ENCODE measurements at places on chromosomes 4 and X.

DNA sequence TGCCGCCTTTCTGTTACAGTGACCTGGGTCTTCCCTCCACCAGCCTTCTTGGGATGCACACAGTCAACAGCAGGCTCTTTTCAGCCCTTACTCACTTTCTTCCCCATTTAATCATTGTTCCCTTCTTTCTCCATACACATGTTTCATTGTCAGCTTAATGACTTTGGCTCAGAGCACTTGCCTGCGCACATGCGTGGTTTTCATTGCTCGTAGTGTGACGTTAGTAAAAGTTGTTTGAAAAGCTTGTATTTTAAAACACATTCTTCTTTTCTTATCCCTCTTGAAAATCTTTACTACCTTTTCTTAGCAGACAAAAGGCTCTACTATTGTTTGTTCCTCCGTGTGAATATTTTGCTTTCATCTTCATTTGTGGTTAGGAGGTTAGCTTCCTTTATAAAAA, 19.7 kb upstream of the SCOC start:
- no peak for DNase-seq

DNA sequence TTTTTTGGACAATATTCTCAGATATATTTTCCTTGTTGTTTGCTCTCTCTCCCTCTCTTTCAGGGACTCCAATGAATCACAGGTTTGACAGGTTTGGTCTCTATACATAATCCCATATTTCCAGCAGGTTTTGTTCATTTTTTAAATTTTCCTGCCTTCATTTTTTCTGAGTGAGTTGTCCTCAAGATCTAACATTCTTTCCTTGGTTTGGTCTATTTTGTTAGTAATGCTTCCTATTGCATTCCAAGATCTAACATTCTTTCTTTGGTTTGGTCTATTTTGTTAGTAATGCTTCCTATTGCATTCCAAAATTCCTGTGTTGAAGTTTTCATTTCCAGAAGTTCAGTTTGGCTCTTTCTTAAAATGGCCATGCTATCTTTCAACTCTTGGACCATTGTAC, 45.3 kb upstream of the ZMAT1 start:
- DNase-seq = no peak

- peak; percentile 92 for DNase-seq
These were observed 9.6 kb downstream of the CC2D2A start for GRCh38 chr4:15479089-15479912.

DNA sequence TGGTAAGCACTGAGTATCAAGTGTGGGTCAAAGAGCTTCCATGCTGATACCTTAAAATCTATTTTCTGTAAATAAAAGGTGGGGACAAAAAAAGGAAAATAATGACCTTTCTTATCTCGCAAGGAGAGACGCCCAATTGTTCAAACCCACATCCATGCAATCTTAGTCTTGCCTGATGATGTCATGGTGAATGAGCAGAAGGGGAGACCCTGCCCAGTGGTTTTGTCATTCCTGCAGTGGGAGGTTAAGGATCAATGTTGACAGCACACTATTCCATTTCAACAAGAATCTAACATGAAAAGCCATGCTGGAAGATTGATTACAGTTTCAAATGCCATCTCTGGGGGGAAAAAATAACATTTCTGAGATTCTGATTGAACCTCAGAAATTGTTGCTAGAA, 40.7 kb upstream of the PUDP start:
- no peak for DNase-seq

GRCh38 chrX:128106630-128107029, 54.4 kb upstream of the ACTRT1 start:
- DNase-seq = peak; percentile 75

DNA sequence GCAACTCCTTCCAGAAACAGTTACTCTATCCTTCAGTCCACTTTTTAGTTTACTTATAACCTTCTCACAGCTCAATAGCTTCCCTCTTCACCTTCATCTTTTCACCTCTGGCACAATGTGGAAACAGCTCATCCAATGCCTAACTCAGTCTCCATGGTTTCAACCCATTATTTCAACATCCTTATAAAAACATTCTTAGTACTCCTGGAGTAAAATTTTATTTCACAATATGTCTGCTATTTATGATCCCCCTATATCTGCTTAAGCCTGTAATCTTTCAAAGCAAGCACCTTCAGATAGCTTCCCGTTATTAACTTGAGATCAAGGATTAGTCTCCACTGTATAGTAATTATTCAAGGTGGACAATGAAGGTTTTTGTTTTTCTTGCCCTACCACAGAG, 156.3 kb downstream of the GASK1B start:
- no peak for DNase-seq

DNA sequence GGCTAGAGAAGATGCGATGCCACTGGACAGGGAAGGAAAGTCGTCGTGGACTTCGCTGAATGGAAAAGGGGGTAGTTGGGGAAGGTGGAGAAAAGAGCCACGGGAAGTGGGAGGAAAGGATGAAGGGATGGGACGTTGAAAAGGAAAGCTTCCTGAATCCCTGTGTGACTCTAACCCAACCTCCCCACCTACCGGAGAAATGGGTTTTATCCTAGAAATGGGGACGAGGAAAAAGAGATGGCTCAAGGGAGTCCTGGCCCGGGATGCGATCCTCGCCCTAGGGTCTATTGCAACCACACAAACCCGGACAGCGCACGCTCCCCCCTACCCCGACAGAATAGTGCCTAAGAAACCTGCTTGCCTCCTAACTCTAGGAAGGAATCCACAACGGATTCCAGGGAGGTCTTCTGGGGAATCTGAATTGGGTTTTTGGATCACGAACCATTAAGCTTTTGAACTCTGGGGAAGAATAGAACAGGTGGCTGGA, 738 bp upstream of the TSPAN5 start:
- peak; percentile 57 for DNase-seq

DNA sequence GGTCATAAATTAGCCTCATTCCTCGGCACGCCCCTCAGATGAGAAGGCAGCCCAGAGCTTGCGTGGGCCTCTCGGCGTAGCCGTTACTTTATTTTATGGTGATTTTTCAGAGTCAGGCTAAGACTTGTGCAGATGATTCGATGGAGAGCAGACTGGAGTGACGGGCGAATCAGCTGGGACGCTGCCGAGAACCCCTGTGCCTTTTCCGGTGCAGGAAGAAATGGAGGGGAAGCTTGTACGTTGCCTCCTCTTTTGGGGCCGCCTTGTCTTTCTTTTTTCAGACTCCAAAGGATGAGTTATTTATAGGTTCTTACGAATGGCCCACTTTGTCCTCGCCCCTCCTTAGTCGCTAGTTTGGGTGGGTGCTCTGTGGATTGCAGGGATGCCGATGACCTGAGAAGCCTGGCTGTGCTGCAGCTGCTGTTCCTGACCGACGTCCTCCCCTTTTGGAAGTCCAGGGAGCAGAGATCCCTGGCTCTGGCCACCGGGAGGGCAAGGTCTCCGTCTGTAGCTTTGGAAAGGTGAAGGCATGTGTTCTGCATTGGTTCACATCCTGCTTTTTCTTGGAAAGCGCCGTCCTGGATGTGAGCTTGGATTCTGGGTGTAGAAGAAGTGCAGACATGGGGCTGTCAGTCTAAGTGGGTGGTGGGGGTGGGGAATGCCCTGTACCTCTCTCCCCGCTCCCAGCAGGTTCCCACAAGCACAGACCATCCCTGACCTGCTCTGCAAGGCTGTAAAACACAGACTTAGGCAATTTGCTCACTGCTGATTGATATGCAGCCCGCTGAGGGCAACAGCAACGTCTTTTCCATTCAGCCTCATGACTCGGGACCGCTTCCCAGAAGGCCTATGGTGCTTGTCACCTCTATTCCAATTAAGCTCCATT, 9.3 kb downstream of the SORCS2 start:
- no peak for DNase-seq

DNA sequence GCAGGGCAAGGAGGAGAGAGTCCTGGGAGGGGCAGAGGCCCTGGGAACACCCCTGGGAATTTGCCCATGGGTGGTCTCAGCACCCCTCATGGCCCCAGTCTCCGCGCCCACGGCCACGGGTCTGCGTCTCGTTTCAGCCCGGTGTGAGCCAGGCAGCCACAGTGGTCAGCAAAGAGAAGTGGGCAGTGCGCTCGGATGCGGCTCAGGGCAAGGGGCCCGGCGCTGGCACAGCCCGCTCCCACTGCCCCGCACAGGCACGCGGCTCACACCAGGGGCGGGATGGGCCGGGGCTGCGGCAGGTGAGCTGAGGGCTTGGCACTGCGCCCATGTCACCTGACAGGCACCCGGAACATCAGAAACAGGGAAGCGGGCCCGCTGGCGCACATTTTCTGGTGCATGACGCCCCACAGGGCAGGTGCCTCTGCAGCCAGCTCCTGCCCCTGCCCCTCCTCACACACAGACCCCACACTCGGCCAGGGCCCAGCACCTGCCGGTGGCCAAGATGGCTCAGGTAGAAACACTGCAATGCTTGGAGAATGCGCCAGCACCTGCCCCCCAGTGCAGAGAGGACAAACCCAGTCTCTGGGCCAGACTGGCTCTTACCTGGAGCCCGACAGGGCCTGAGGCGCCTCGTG, 41.9 kb upstream of the MXD4 start:
- DNase-seq = no peak

- DNase-seq = no peak
These were observed 13.5 kb upstream of the FOXO4 start for GRCh38 chrX:71082124-71082647.

DNA sequence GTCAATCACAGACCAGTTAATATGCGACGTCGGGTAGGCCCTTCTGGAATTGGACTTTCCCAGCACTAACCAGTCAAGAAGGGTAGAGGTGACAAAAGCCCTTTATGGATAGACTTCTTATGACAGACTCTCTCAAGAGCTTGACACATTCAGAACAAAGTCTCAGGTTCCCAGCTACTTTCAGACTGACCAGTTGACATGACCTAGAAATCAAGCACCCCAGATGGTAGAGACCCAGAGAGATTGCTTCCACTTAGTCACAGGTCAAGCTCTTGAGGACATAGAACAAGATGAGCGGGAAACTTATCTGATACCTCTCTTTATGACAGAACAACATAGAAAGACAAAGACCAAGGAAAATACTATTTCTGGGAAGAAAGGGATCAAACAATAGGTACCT, 21.4 kb upstream of the HERC6 start:
- no peak for DNase-seq
